ENCODE measurements at places on chromosomes 12 and 14.

- no peak for DNase-seq
Measured at GRCh38 chr12:42507081-42507480, 82.5 kb downstream of the PRICKLE1 start.

GRCh38 chr12:65162609-65163008, 6.8 kb upstream of the LEMD3 start:
- DNase-seq = no peak

GRCh38 chr14:34463598-34463961, 1.5 kb upstream of the SPTSSA start:
- no peak for DNase-seq

GRCh38 chr12:106551410-106551809, 31.4 kb upstream of the RFX4 start:
- no peak for DNase-seq

DNA sequence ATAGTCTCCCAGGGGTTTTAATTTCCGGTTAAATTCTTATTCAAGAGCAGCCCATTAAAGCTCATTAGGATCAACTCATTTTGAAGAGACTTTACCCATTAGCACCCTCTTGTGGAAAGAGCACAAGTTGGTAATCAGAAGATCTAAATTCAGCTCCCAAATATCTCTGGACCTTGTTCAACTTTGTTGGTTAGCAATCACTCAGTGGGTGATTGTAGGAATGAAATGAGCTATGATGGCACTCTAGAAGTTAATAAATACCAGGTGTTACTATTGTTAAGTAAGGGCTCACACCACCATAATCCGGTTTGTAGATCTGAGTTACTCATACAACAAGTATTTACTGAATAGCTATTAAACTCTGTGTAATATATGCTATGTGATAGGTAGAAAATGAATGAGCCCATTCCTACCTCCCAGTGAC, 42.9 kb downstream of the TRIP11 start:
- DNase-seq = no peak

GRCh38 chr12:89731614-89732013, 23.0 kb upstream of the ATP2B1 start:
- no peak for DNase-seq

DNA sequence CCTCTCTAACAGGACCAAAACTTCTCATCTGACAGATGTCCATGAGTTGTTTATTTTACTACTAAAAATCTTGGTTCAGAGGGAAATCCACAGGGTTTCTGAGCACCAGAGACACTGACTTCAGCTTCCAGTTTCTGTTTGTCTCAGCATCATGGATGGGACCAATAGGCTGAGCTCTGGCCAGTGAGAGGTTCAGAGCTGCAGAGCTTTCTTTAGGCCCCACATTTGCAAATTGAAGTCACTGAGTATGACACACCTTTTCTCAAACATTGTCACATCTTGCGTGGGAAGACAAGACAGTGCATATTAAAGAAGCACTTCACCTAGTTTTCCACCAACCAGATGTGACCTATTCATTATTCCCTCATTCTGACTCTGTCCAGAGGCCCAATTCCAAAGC, 45.2 kb downstream of the RDH12 start:
- no peak for DNase-seq

Data from stimulated activated CD4-positive, alpha-beta T cell treated with anti-CD3 and anti-CD28 coated beads, Interleukin-4, amount 100 ng/mL, for 1 hour (primary cell).